ENCODE measurements at places on chromosomes 4 and X. TPM values are rescaled to one million over a fixed set of nuclear protein-coding genes. Genes with fewer than 3 reads are reported as not detected.
A peak's percentile ranks its signal among the peaks of the same experiment; 100 is the strongest.

- no peak for DNase-seq
Observed at GRCh38 chrX:9635368-9635767, 130.3 kb downstream of the GPR143 start.

Gene SLC16A2
- total RNA-seq, result 19.5 TPM

Gene CSAG1
- total RNA-seq, result not detected

Gene PDE5A
- 7.6 TPM for total RNA-seq

Gene BEND4
- total RNA-seq, result not detected

DNA sequence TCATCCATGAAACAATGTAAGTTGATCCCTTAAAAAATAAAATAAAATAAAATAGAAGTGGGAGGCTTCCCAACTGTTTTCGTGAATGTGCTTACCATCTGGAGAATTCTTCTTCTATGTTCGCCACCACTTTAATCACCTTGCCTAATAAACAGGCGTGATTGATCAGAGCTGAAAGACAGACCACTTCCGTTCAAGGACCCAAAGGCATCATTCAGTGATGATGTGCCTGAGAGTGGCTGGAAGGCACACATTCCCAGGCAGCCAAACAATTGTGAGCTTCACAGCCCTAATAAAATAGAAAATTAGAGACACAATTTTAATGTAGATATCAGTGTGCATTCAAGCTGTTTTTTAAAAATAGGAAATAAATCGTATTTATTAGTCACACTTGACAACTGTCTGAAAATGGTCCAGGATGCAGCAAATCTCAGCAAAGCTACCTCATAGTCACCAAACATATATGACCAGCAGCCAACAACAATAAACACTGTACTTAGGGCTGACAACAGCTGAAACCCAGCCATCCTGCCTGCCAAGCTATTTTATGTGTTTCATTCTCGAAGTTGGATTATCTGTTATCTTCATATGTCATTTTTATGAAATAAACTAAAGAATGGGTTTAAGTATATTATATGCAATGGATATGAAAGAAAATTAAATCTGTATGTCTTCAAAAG, 163.2 kb upstream of the FAM9B start:
- no peak for DNase-seq

DNA sequence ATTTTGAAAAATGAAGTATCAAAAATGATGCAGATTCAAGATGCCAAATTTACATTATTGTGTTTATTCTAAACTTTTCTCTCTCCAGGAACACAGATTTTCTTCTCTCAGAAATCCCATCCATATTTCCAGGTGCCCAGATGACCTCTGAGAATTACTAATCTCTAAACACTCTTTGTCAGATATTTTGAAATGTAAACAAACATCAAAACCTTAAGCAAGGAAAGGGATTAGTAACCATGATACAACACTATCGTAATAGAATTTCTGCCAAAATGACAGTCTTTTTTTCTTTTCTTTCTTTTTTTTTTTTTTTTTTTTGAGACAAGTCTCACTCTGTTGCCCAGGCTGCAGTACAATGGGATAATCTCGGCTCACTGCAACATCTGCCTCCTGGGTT, 76.7 kb downstream of the PDS5A start:
- no peak for DNase-seq

DNA sequence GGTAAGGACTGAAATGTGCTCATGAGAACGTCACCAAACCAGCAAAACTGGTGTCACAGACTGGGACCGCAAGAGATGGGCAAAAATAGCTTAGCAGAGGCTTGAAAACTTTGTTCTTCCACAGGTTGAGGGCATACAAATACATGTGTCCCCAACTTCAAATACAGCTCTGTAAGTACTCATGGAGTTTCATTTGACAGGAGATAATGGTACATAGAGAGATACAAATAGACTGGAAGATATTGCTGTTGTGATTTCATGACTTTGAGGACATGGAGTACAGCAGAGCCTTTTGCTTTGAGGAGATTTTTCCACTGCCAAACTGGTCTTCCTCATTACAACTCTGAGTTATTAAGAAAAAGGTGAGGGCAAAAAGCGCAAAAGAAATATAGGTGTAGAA, 70.7 kb downstream of the STX18 start:
- DNase-seq, result no peak

- DNase-seq, result peak; percentile 44
Observed at GRCh38 chrX:44244008-44244407, 99.5 kb downstream of the EFHC2 start.

Gene AMOT
- total RNA-seq, result 9.0 TPM

DNA sequence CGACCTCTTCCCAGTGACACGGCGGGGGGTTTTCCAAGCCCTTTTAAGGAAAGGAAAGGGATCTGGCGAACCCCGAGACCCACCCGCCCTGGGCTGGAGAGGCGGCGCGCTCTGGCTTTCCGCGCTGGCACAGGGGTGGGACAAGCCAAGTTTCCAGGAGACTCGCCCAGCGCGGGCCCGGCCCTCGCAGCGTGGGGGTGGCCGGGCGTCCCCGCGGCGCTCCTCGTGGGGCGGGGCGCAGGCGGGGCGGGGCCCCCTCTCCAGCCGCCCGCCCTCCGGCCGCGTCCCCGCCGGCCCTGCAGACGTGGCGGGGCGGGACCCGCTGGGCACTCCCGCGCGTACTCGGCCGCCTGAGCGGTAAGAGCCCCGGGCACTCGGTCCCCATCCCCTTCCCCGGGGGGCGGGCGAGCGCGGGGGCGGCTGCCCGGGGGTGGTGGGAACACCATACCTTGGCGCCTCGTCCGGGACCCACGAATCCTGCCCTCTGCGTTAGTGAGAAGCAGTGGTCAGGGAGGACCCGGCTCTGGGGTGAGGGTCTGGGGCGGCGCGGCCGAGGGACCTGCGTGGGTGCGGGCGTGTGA, at the start of gene FAM114A1:
Gene FAM114A1 (plus strand): TSS at position 329 of the 581 bp plus-strand sequence. CDS start 10,273 bp downstream, outside the sequence.
- peak; percentile 39 for DNase-seq

DNA sequence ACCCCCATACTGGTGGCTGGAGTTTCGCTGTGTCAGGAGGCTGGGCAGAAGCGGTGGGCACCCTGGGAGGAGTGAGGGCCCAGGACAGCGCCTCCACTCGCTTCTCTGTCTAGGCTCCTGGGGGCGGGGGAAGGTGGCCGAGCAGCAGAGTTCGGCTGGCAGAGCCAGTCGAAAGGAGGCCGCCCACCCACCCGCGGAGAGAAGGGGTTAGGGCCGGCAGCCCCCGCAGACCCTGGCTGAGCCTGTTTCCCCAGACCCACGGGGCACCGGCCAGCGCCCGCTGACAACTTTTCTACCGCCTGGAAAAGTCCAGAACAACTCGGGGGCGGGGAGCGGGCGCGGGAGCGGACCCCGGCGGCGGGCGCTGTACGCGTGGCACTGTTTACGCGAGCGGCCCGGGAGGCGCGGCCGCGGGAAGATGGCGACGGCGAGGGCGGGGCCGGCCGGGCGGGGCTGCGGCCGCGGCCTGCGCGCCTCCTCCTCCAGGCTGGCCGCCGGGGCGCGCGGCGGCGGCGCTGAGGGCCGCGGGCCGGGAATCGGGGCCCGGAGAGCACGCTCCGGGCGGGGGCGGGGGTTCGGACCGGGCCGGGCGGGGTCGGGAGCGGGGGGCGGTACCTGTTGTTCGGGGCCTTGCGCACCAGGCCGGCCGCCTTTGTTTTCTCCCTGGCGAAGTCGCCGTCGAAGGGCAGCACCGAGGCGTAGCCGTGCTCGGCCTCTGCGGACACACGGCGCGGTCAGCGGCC, 628 bp downstream of the MXD4 start:
- no peak for DNase-seq

DNA sequence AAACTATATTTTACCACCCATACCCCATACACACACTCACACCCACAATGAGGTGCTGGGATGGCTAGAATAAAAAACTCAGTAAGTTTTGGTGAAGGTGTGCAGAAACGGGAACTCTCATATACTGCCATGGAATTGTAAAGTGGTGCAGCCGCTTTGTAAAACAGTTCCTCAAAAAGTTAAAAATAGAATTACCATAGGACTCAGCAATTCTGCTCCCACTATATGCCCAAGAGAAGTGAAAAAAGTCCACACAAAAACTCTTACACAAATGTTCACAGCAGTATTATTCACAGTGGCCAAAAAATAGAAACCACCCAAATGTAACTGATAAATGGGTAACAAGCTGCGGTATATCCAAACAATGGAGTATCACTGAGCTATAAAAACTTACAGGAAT, 6.5 kb downstream of the CENPU start:
- DNase-seq, result no peak

GRCh38 chr4:98664959-98665358, 6.5 kb upstream of the TSPAN5 start:
- DNase-seq, result no peak

- DNase-seq, result peak; percentile 49
Observed at GRCh38 chr4:10074767-10075105, 41.9 kb downstream of the WDR1 start.

Gene FRMD7
- not detected for total RNA-seq

Gene EPHA5
- under 0.01 TPM for total RNA-seq

- DNase-seq, result no peak
Observed at GRCh38 chr4:176276710-176277109, 7.7 kb upstream of the ASB5 start.

DNA sequence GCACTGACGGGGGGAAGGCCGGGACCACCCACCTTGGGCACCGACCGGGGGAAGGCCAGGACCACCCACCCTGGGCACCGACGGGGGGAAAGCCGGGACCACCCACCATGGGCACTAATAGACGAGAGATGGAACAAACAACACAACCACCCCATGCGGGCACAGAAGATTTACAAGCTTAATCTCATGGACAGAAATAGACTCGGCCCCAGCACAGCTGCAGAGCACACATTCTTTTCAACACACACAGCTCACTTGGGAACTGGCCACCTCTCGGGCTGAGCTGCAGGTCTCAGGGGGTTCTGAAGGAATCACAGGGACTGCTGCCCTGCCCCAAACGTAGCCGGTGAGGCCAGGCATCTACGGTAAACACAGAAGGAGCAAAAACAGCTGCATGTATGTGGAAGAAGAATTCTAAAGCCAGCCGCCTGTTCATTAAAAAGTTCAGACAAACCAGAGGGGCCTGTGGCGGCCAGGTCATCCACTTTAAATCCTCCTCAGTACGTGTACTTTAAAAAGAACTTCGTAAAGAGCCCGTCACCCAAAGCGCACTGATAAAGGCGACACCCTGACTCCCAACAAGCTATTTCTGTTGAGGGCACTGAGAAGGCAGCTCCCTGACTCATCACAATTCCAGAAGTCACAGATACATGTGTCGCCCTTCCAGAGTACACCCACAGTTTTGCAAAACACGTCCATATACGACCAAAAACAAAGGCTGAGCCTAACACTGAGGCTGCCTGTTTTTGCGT, 17.7 kb downstream of the PPP2R3B start:
- DNase-seq, result no peak

- no peak for DNase-seq
Observed at GRCh38 chrX:109312757-109313156, 169.1 kb downstream of the GUCY2F start.

DNA sequence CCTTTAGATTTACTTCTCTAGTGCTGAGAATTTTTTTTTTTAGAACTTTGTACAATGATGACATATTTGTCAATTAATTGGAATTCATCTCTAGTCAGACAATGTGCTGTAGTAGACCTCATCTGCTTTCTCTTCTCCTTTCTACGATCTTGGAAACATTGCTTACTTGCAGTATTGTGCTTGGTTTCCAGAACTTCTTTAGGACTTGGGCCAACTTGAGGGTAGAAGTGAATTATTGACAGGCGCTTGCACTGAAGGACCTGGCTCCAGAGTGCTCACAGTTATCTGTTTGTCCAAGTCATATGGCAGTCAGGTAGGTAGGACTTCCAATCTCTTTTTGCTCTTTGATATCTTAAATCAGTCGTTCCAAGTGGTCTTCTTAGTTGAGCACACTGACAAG, 39.6 kb downstream of the FNIP2 start:
- peak; percentile 72 for DNase-seq

Gene ZCCHC18
- total RNA-seq, result 13.9 TPM

GRCh38 chr4:6424425-6424824, 48.0 kb downstream of the PPP2R2C start:
- no peak for DNase-seq

DNA sequence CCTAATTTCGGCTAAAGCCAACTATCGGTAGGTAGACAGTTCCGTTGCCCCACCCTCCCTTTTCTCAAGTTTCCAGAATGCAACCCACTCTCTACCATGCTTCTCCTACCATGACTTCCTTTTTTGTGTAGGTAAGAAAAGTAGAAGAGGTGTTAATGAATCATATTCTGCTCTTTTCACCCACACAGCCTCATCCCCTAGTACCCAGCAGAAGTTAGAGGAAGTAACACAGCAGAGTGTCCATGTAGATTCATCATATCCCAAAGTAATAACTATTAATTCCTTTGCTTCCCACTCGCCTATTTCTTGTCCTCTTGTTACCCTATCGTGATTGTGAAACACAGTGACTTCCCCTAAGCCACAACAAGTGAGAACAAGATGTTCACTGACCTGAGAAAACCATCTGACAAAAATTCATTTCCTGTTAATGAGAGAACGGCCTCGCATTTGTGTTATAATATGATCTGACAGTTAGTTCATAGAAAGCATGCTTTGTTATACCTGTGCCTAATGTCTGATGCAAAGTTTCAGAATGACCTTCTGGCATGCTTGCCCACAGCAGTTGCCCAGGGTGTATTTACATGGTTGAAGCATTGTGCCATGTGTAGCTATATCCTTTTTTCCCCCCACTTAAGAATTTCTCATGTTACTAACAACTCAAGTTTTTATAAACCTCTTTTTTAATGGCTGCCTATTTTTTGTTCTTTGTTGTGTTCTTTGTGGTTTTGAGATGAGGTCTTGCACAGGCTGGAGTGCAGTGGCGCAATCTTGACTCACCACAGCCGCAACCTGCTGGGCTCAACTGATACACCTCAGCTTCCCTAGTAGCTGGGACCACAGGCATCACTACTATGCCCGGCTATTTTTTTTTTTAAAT, 185.6 kb downstream of the RAP1GDS1 start:
- peak; percentile 84 for DNase-seq

DNA sequence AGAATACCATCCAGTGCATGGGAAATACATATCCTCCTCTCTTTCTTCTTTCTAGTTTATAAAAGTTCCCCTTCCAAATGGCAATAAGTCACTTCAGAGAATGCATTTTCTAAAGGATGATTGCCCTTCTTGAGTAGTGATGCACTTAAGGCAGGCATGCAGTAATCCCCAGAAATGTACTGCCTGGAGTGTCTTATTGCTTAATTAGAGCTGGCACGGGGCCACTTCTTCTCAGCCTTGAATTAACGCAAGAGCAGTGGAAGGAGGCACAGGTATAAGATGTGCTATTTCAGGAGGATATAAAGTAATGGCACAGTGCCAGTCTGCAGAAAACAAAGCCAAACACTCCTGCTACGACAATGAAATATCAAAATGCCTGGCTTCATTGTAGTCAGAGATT, 371.4 kb upstream of the FAM241A start:
- DNase-seq, result peak; percentile 2

Gene PRKG2
- total RNA-seq, result 0.35 TPM

DNA sequence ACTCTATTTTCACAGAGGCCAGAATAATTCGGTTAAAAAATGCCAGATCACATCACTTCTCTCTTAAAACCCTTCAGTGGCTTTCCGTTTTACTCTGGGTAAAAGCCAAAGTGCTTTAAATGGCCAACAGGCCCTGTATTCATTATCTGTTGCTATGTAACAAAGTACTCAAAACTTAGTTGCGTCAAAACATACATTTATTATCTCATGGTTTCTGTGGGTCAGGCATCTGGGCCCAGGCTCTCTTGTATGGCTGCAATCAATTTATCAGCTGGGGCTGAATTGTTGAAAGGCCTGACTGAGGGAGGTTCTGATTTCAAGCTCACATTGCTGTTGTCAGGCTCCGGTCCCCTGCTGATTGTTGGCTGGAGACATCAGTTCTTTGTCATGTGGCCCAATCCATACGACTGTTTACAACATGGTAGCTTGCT, 72.7 kb upstream of the H2AZ1 start:
- no peak for DNase-seq

- peak; percentile 64 for DNase-seq
Observed at GRCh38 chr4:79294064-79294463, 31.8 kb downstream of the NAA11 start.
